ENCODE measurements at places on chromosomes 5 and 9.

- no peak for DNase-seq
Measured at GRCh38 chr5:116382874-116383266, 191.8 kb downstream of the SEMA6A start.

DNA sequence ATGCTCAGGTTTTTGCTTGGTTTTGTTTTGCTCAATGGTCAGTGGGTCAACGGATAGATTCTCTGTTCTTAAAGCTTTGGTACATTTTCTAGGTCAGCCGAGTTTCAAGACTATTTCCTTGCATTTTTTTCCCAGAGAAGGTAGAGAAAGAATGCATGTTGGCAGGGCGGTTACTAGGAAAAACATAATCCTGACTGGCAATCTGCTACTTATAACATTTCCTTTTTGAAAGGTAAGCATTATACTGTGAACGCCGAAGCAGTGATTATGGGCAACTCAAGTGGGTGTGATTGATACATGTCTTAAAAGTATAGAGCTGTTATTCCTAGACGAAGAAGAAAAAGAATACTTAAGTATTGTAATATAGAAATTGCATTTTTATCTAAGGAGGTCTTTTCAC lies 273.2 kb downstream of the MAST4 start:
- no peak for DNase-seq

DNA sequence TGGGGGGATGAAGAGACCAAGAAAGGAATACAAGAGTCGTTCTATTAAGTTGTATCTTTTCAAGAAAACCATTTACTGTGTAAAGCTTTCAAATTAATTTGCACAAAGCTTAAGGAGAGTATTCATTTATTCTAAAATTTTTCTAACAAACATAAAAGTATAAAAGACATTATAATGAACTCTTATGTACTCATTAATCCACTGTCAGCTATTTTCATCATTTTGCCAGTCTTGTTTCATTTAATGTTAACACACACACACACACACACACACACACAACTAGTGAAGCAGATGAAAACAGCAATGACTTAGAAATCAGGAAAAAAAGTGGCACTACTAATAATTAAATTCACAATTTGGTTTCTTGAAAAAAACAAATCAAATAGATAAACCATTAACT lies 176.7 kb downstream of the TLE1 start:
- DNase-seq: no peak

- no peak for DNase-seq
Measured at GRCh38 chr5:143126174-143127019, 277.1 kb downstream of the NR3C1 start.

- DNase-seq: no peak
Measured at GRCh38 chr9:17003576-17004240, 131.1 kb upstream of the CNTLN start.

DNA sequence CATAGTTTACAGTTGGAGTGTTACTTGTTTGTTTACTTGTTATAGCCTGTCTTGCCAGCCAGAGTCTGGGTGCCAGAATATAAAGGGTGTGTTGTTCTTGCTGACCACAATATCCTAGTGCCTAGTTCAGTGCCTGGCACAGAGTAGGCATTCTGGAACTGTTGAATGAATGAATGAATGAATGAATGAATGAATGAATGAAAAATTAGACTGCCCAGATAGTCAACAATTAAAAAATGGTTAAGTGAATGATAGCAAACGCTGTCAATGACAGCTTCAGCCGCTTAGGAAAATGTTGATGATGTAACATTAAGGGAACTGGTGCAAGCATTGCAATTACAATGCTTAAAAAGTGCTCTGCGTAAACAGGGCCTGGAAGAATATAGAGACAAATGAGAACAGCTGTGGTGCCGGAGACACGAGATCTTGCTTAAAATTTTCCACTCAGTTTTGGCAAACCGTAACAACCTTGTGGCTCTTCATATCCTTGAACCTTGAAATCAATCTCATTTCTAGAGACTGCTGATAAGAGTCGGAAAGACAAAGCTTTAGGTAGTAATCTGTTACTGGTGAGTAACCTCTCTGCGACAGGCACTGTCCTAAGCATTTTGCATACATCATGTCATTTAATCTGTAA lies 4.7 kb upstream of the TTLL11 start:
- no peak for DNase-seq

- no peak for DNase-seq
Measured at GRCh38 chr5:77952636-77953212, 176.6 kb upstream of the TBCA start.

DNA sequence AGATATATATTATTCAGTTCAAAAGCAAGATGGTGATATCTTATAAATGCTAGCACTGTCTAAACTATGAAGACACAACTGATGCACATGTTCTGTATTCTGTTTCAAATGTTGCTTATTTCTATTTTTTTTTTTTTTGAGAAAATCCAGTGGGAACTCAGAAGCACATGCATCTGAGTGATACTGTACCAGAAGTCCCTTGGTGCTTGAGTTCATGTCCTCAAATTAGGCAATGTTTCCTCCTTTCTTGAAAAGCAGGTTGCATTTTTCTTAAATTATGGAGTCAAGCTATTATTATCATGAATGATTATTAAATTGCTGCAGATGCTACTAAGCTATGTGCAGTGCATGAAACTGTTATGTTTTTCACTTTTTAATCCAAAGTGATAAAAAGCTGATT lies 70.4 kb downstream of the CAMK4 start:
- no peak for DNase-seq

GRCh38 chr9:18327121-18327520 lies 146.8 kb upstream of the ADAMTSL1 start:
- no peak for DNase-seq

DNA sequence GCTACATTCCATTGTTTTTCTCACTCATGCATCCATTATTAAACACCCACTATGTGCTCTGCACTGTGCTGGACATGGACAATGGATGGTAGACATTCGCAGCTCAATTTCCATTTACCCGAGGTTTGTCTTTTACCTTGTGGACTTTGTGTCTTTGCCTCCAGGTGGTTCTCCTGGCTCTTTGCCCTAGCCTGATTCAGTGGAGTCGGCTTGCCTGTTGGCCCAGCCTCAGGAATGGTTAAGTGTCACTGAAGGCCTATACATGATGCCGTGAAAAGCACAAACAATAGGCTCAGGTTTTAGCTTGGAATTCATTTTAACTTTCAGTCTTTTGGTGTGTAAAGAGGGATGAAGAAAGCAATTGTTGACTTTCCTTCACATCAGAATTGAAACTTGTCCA lies 16.5 kb upstream of the DMRT3 start:
- no peak for DNase-seq

- DNase-seq: peak; percentile 88
Measured at GRCh38 chr5:154756009-154756867, 1.1 kb downstream of the LARP1 start.

- no peak for DNase-seq
Measured at GRCh38 chr5:141824717-141825116, 53.5 kb downstream of the PCDH1 start.

DNA sequence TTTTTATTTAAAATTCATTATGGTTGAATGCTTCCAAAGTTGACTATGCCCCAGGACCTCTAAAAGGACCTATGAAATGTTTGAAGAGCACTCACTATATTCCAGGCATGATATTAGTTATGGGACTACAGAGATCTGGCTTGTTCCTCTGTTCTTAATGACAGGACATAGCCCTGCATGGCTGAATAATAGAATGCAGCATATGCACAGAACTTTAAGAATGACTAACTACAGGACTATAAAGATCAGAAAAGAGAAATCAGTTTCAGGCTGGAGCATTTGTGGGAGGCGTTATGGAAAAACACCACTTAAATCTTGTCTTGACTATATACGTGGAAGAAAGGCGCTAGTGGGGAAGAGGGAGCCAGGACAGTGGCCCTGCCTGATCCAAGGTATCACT lies 239.2 kb downstream of the DOCK8 start:
- no peak for DNase-seq

DNA sequence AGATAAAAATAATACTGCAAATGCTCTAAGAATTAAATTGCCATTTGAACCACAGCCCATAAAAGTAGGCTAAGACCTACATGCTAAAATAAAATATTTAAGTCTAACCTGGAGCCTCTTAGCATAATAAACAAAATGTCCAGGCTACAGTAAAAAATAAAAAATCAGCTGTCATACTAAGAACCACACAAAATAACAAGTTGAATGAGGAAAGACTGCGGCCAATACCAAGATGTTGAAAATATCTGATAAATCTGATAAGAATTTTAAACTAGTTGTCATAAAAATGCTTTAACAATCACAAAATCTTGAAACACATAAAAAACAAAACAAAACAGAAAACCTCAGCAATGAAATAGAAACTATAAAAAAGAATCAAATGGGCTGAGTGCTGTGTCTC lies 336.9 kb upstream of the MSX2 start:
- no peak for DNase-seq

DNA sequence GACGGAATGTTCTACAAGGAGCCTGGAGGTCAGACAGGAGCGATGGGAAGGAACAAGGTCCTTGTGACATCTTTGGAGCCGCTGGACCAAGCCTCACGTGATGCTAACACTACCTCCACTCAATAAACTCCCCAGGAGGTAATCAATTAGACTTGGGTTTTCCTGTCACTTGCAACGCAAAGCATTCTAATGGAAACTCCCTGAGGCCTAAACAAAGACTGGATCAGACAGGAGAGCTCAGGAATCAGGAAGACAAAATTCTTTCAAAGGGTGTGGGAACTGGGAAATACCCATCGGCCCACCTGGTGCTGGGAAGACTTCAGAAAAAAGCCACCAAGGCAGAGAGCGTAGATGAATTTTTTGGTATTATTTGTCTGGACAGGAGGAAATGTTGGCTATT lies 22.3 kb upstream of the UNC5A start:
- no peak for DNase-seq

- DNase-seq: no peak
Measured at GRCh38 chr5:50697739-50698138, 31.3 kb downstream of the PARP8 start.

GRCh38 chr5:151480384-151481293 lies 33.2 kb downstream of the SLC36A1 start:
- no peak for DNase-seq

GRCh38 chr5:104088876-104089778 lies 526.5 kb upstream of the NUDT12 start:
- DNase-seq: no peak

- no peak for DNase-seq
Measured at GRCh38 chr9:128405077-128405779, 15.4 kb upstream of the CERCAM start.

- DNase-seq: no peak
Measured at GRCh38 chr9:114370968-114371320, 16.8 kb downstream of the AKNA start.

DNA sequence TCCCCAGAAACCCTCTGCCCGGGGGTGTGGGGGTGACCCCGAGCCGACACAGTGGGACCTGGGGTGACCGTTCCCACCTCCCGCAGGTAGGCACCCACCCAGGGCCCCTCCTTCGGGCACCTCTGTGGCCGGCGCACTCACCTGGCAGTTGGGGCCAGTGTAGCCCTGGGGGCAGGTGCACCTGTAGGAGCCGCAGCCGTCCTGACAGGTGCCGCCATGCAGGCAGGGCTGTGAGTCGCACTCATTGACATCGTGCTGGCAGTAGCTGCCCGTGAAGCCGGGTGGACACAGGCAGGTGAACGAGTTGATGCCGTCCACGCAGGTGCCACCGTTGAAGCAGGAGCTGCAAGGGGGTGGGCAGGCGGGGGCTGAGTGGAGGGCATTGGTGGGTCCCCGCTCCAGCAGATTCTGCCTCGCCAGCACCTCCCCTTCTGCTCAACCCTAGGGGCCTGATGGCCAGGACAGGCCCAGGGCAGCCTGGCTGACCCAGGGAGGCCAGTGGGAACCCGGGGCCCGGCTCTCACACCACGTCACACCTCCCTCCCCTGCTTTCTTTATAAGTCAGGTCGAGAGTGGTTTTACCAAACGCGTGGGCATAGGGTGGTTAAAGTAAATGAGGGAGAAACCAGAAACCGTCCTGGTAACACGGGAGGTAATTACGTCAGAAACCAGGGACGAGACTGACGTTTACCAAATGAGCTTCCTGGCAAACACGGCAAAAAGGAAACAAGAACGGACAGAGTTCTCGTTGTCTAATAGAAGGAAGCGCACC lies 26.1 kb upstream of the SEC16A start:
- DNase-seq: no peak

- no peak for DNase-seq
Measured at GRCh38 chr5:172939071-172939470, 20.2 kb upstream of the RPL26L1 start.

DNA sequence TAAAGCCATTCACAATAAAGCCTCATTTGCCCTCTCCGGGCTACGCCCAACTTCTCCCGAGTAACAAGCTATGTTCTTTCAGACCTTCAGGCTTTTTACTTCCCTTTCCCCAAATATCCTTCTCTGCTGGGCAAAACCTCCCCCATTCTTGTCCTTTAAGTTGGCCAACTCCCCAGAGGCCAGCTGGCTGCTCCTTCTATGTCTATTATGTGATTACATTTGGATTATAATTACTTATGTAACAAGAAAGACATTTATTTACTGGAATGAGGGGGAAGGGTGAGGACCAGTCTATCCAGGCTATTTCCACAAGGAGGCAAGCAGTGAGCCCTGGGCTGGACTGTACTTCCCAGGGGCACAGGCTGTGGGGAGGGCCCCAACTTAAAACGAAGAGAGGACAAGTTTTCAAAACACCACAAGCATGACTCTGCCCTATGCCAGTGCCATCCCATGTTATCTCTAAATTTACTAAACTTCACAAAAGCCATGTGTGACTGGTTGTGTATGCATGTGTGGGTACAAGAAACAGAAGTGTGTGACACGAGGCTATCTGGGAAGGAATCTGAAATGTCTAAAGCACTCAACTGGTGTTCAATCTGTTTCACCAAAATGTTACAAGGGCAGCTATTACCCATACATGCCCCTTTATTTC lies 84.5 kb downstream of the GNAQ start:
- DNase-seq: no peak

DNA sequence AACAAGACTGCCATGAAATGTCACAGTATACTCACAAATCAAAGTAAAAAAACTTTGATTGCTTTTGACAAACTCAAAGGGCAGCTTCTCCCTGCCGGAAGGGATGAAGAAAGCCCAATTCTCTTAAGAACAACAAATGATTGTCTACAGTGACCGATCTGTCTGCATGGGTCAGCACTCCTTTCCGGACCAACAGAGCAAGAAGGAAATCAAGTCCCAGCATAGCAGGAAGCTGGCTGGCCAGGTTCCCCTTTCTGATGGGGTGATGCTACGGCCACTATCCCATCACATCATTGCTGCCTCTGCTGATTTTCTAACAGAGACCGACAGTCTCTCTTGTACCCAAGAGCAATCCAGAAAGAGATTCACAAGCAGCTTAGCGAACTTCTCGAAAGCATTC lies 692 bp downstream of the C1QTNF3 start:
- no peak for DNase-seq

GRCh38 chr5:142849466-142849865 lies 79.3 kb downstream of the ARHGAP26 start:
- no peak for DNase-seq

GRCh38 chr9:36443581-36443980 lies 43.5 kb upstream of the RNF38 start:
- no peak for DNase-seq

Measured in pancreas (tissue), 10 donors.